ENCODE measurements at places on chromosomes 2 and 18. TPM values are rescaled to one million over a fixed set of nuclear protein-coding genes. Genes with fewer than 3 reads are reported as not detected.

Gene OR6B2
- total RNA-seq, result not detected

Gene NEB
- 3.6 TPM for total RNA-seq

Gene C2orf92
- total RNA-seq, result 4.2 TPM

Gene CNRIP1
- total RNA-seq, result 73.8 TPM

Gene PRADC1
- total RNA-seq, result 21.8 TPM

Gene CFAP53
- total RNA-seq, result 0.18 TPM

Gene RAPGEF4
- total RNA-seq, result 8.8 TPM

Gene POU3F3
- not detected for total RNA-seq

Gene LOXHD1
- not detected for total RNA-seq

Gene HOXD9
- 3.9 TPM for total RNA-seq

Gene C2orf66
- 0.27 TPM for total RNA-seq

Gene FHL2
- total RNA-seq, result 178 TPM

Gene CYP27C1
- total RNA-seq, result not detected

Gene MRPL19
- 50.4 TPM for total RNA-seq

Gene MTX2
- total RNA-seq, result 31.7 TPM

Gene ZC3H6
- total RNA-seq, result 3.0 TPM

Gene TBR1
- 0.09 TPM for total RNA-seq

Gene GALNT13
- total RNA-seq, result not detected

Gene VPS4B
- total RNA-seq, result 50.2 TPM

Gene LAPTM4A
- 154 TPM for total RNA-seq

Gene HOXD10
- total RNA-seq, result not detected

Gene CHST9
- not detected for total RNA-seq

Gene TOGARAM2
- total RNA-seq, result not detected

Gene NAT8
- total RNA-seq, result not detected

Gene MFF
- total RNA-seq, result 60.4 TPM

Gene ZAP70
- total RNA-seq, result not detected

Gene TMEM247
- not detected for total RNA-seq

Gene VWC2L
- not detected for total RNA-seq

Gene MC4R
- not detected for total RNA-seq

Gene TTC32
- total RNA-seq, result 13.8 TPM

Gene ANKRD44
- 8.1 TPM for total RNA-seq

Gene PMAIP1
- total RNA-seq, result 13.5 TPM

Gene GBX2
- total RNA-seq, result 3.6 TPM

Gene ZEB2
- 49.6 TPM for total RNA-seq

Gene ASAP2
- total RNA-seq, result 79.2 TPM

Gene TSPYL6
- not detected for total RNA-seq

Gene DCDC2C
- total RNA-seq, result not detected

Gene B4GALT6
- 24.2 TPM for total RNA-seq

Measured in endothelial cell of umbilical vein (primary cell).